ENCODE measurements at places on chromosomes 4 and X.

- no peak for DNase-seq
Measured at GRCh38 chrX:96692454-96692853, 7.8 kb downstream of the DIAPH2 start.

DNA sequence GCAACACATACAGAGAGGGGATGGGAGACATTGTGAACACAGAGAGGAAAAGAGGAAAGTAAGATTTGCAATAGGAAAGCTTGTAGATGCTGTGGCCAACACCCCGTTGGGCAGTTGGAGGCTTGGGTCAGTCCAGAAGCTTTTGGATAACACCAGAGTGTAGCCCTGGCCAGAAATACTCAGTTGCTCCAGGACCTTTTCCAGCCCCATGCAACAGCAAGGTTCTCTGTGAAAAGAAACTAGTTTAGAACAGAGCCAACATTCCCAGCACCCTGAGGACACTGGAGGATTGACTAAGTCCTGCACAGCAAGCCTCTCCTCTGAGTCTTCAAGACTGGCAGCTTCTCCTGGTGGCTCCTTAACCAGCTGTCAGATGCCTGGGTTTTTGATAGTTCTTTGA lies 27.9 kb upstream of the NAF1 start:
- DNase-seq, result no peak

- DNase-seq, result no peak
Measured at GRCh38 chr4:176036585-176037205, 28.9 kb upstream of the WDR17 start.

DNA sequence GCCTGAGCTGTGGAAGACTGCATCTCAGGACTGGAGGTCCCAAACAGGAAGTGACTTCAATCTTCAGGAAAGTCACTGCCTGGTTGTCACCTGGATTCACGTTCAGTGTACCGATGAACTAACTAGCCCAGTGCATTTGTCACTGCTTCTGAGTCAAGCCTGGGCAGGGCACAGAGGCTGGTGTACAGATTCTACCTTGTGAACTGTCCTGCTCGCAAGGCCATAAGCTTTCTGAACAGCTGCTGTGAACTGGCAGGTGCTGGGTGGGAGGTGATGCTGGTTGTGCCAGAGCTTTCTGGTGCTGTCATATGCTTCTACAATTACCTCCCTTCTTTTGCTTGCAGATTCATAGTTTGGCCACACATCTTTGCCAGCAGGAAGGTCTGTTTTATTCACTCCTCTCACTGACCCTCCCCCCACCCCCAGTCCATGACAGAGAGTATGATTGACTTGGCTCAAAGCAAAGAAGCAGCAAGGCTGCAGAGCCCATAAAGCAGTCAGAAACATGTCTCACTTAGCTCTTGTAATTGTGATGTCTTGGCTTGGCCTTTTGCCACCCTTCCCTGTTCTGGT lies 40.5 kb downstream of the ZCCHC12 start:
- DNase-seq, result no peak

DNA sequence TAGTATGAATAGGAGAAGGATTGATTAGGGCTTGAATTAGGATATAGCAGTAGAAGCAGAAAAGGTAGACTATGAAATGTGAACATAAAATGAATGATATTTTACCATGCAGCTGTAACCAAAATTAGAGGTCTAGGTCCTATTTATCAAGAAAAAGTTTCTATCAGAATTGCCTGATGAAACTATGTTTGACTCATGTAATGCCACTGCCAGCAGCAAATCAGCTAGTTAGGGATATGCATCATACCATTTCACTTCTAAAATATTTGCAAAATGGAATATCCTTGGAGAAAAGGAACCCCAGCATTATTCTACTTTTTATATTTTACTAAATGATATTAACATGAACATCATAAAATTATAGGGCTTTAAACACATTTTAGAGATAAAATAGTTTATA lies 188.4 kb downstream of the WDFY3 start:
- no peak for DNase-seq

GRCh38 chrX:135302269-135302873 lies 6.9 kb upstream of the ETDC start:
- no peak for DNase-seq

Data from activated CD4-positive, alpha-beta T cell treated with anti-CD3 and anti-CD28 coated beads, Interleukin-2, amount 50 U/mL, for 16 hours (primary cell).